ENCODE measurements at places on chromosomes 6 and 20.

GRCh38 chr6:57283911-57284455 lies 33.4 kb upstream of the PRIM2 start:
- no peak for DNase-seq

GRCh38 chr6:48141975-48142374 lies 31.0 kb upstream of the PTCHD4 start:
- DNase-seq: no peak

- peak; percentile 96 for DNase-seq
These were observed at the start of gene MAFB for GRCh38 chr20:40689100-40689942. Gene MAFB (minus strand): TSS chr20:40689236. CDS start chr20:40688850, 386 bp downstream.

DNA sequence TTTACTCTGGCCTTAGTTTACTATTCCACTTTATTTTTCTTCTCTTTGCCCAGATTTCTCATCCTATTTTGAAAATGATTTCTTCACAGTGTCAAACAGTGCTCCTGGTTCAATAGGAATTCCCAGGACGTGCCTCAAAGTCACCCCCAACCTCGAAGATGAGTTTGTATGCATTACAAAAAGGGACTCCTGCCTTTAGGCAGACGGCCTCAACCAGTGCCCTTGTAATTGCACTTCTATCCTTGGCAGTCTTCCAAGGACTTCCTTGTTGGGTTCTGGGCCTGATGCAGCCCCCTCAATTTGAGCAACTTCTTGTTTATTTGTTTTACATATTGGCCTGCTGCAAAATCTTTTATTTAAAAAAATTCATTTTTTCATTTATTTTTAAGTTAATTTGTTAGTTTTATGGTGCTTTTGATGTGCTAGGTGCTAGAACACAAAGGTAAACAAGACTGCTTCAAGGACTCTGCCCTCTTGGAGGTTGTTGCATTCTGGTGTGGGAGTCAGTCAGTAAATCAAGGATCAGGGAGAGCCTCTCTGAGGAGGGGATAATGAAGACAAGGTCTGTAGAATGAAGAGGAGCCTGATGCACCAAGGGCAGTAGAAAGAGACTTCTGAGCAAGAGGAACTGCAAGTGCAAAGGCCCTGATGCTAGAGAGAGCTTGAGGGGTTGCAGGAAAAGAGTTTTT lies 181.5 kb upstream of the LAMP5 start:
- DNase-seq: no peak

DNA sequence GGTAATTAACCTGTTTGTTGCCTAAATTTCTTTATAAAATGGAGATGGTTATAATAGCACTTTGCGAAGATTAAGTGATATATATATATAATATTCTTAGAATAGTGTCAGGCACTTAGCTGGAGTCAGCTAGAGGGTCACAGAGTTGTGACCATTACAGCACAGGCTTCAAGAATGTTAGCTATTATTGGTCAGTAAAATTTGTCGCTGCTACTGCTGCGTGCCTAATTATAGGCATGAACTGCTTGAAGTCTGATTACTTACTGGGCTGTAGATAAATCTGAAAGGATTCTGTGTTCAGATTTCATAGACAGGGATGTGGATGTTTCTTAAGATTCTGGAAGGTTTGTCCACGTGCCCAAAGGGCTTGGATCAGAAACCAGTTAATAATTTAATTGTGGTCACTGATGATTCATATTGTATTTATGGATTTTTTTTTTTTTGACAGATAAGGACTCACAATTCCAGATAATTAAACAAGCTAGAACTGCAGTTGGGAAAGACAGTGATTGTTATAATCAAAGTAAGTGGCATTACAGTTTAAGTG lies 4.7 kb downstream of the SNRNP48 start:
- DNase-seq: no peak

GRCh38 chr20:61407561-61407960 lies 155.5 kb downstream of the CDH4 start:
- DNase-seq: no peak

- DNase-seq: no peak
These were observed 13.0 kb downstream of the TENT5A start for GRCh38 chr6:81739230-81740195.

DNA sequence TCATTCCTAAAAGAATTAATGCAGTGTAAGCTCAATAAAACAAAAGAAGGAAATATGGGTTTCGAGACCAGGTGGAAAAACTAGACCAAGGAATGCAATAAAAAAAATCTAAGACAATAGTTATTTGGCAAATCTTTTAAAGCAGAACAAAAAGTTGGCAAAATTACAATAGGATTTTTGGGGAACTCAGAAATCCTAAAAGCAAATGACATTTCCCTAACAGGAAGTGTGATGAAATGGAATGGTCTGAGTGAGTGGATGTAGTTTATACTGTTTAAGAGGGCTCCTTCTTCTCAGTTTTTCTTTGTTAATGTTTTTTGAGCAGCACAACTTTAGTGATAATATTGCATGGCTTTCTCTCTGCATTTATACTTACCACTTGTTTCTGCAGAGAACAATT lies 190.0 kb downstream of the PLCB4 start:
- DNase-seq: no peak

GRCh38 chr6:98532004-98532403 lies 302.4 kb upstream of the POU3F2 start:
- DNase-seq: no peak
